ENCODE measurements at places on chromosomes 13 and 19. TPM values are rescaled to one million over a fixed set of nuclear protein-coding genes. Genes with fewer than 3 reads are reported as not detected.

FLT1 gene
- polyA plus RNA-seq: 2.2 TPM

CGB1 gene
- not detected for polyA plus RNA-seq

OR10H1 gene
- not detected for polyA plus RNA-seq

GRIN2D gene
- polyA plus RNA-seq: not detected

PRSS57 gene
- not detected for polyA plus RNA-seq

CYP2F1 gene
- polyA plus RNA-seq: not detected
